Caco-2 (cell line): ENCODE measurements at places on chromosomes 5 and 9.

DNA sequence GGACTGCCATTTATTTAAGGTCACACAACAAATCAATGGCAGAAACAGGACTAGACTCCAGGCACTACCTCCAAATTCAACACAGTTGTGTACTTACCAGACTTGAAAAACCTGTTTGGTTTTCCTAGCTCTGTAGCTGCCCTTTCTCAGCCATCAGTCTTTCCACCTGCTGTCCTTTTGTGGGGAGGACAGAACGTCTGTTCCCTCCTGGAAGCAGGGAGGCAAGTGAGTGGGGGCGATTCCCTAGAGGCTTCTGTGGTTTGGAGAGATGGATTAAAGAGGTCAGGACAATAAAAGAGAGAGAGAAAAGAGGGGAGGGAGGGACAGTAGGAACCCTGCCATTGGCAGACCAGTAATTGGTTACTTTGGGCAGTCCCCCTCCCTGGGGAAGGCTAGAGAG is 14.7 kb downstream of the ASTN2 start:
- DNase-seq: no peak

- DNase-seq: no peak
Measured at GRCh38 chr5:111762895-111763294, 5.9 kb upstream of the NREP start.

DNA sequence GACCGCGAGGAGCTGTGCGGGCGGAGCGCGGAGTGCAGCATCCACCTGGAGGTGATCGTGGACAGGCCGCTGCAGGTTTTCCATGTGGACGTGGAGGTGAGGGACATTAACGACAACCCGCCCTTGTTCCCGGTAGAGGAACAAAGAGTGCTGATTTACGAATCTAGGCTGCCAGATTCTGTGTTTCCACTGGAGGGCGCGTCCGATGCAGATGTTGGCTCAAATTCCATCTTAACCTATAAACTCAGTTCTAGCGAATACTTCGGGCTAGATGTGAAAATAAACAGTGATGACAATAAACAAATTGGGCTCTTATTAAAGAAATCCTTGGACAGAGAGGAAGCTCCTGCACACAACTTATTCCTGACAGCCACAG is 590 bp downstream of the PCDHA6 start:
- DNase-seq: no peak

DNA sequence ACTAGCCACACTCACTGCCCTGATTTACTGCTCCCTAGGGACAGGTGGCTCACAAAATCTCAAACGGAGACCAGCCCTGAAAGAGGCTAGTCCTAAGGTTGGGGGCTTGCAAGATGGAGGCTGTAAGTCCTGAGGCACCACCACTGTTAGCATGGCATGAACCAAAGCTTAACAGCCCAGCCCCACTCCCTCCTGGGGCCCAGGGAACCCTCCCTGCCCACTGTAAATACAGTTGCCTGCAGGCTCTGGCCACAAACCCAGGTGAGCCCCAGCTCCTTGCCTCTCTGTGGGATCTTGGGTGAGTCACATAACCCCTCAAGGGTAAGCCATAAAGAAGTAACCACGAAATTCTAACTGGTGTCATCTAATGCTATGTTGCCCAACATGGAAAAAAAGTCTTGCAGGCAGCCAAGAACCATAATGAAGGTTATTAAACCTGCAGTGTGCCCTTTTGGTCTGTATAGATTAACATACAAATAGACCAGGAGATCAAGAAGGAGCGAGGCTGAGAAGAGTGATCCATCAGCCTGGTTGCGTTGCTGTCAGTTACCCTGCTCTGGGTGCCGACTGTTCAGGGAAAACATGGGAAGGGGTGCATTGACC is 1.7 kb upstream of the POMT1 start:
- DNase-seq: no peak

DNA sequence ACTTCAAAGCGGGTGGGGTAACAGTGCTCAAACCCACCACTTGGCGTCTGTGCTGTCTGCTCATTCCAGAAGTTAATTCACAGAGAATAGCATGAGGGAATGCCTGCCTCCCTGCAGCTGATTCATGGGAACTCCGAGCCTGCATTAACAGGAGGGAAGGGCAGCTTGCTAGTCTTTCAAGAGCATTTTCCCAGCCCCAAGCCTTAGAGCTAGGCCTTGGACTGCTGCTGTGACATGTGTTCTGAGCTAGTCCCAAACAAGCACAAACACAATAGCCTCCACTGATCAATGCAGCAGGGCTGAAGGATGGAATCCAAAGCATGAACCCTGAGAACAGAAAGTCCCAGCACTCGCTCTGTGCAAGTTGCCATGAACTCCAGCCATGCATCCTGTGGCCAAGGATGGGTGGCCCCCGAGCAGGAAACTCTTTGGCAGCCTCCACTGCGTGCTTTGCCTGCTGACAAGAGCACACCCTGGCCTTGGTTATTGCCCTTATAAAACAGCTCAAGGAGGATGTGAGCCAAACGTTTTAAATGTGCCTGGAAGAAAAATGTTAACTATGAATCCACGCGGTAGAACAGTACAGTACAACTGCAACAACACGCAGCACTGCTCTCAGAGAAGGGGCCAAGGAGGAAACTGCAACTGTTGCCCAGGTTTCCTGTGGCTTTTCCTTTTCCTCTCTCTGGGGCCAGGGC is 653.1 kb upstream of the KLF4 start:
- DNase-seq: no peak

DNA sequence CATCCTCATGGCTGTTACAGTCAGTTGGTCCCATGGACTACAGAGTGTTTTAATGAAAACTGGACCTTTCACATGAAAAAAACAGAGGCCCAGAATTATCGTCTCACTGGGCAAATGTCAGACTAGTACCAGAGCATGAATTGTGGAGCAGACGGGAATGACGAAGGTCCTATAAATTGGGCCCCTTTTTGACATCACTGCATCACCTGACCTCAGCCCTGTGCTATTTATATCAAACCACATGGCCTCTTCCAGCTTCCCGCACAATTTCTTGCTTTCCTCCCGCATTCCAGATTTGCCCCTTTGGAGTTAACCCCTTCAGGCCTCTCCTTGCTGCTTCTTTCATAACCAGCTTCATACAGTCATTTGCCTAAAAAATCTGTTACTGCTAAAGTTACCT is 301.7 kb downstream of the ATPSCKMT start:
- no peak for DNase-seq

GRCh38 chr9:36306471-36307306 is 48.4 kb upstream of the GNE start:
- DNase-seq: no peak

DNA sequence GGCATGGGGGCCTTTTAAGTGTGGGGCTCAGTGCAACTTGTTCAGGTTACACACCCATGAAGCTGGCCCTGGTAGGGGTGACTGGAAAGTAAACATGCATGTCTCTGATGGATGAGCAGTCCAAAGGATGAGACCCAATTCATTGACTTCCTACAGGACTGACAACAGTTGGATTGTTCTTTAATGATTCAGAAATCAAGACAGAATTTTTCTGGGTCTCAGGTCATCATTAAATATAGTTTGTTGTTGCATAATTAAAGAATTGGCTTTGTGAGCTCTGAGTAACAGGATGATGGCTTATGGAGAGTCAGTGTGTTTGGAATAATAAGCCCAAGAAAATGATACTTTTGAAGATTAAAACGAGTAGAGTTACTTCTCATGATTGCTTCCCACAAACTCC is 604.2 kb upstream of the CLINT1 start:
- no peak for DNase-seq

GRCh38 chr9:34963552-34963951 is 5.5 kb downstream of the PHF24 start:
- no peak for DNase-seq

GRCh38 chr9:72542917-72543316 is 21.5 kb downstream of the TMC1 start:
- no peak for DNase-seq

DNA sequence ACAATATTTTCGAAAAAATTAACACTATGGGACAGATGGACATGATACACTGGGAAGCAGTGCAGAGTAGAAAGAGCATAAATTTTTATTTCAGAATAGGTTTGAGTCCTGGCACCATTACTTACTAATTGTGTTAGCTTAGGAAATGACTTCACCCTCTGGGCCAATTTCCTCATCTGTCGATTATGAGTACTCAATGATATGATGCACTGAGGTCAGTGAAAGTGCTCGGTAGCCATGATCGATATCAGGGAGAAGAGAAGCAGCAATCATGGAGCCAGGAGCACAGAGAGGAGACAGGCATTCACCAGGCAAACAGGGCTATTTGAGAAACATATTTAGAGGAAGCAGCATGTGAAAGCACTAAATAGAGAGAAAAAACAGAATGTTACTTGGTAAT is 29.4 kb downstream of the NR6A1 start:
- no peak for DNase-seq

DNA sequence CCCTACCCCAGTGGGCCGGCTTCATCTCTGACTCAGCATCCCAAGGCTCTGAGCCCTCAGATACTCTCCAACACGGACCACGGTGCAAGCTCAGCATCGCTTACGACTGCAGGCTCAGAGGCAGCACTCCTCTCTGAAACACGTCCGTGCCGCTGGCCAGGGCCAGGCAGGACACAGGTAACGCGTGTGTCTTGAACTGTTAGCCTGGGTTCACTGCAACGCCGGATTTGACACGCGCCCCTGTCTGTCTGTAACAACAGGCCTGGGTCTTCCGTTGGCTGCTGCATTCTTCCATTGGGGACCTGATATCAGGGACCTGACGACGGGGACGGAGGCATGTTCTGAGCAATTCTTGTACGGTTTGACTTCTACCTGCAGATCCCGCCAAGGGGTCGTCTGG is 6.4 kb downstream of the SLC6A3 start:
- DNase-seq: no peak

GRCh38 chr9:88733651-88734421 is 198.9 kb downstream of the NXNL2 start:
- DNase-seq: no peak

- DNase-seq: no peak
Measured at GRCh38 chr5:8615142-8615858, 746.4 kb downstream of the MTRR start.

GRCh38 chr9:72753266-72753893 is 199.5 kb downstream of the ALDH1A1 start:
- DNase-seq: no peak

GRCh38 chr5:123438902-123439301 is 15.7 kb upstream of the CEP120 start:
- no peak for DNase-seq

DNA sequence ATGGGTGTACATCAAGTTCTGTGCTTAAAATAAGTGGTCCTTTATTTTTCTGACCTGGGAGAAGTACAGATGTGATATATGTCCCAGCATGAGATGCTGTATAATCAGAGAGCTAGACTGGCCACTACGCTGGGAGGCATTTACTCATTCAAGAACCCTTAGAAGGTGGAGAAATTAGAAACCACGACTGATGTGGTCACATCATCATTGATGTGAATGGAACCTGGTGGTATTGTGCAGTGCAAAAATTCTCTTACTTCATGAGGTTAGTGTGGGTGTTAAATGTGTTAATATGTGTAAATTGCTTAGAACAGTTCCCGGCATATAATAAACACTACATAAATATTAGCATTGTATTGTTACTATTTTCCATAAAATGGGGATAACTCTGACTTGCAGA is 69.5 kb upstream of the CKMT2 start:
- DNase-seq: no peak

DNA sequence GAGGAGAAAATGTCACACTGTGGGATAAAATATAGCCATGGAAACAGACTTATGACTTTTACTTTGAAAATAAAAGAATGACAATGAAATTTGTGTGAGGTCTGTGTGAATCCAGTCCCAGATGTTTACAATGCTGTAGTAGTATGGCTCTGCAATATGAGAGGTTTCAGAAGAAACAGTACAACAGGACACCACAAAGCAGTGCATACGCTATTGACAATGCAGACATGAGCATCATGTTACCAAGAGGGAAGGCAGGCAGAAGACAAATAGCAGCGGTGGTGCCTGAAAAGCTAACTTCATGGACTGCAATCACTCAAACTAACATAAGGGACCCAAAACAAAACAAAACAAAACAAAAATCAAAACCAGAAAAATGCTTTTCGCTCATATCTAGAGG is 1.8 kb downstream of the FGF10 start:
- no peak for DNase-seq

- no peak for DNase-seq
Measured at GRCh38 chr9:101176384-101176783, 147.9 kb downstream of the PLPPR1 start.

DNA sequence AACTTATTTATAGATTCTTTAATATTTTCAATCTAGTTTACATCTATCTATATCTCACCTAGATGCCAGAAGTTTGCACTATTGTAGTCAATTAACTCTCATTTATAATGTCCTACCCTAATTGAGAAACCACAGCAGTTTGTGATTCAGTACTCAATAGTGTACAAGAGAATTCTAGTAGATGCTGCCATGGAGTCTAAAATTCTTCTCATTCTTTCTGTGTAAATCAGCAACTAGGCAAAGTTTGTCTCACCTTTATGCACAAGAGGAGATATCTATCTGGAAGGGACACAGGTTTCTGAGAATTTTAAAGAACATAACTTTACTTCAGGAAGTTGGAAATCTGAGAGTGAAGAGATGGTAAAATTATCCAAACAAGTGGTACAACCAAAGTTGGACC is 173.0 kb upstream of the FBXL7 start:
- no peak for DNase-seq

DNA sequence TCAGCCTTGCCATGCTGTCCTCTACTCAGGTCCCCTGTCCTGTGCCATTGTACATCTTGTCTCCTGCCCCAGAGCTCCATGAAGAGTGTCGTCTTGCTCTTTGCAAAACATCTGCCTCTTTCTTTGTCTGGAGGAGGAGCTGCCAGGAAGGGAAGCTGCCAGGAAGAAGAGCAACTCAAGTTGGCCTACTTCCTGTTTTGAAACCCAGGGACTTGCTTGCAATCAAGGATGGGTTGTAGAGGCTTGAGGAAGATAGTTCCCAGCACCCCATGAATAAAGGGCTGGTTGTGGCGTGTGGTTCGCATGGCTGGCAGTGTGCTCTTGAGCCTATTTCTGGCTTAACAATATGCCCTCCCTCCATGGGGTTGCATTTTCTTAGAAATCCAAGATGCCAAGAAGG is 53.0 kb upstream of the CPEB4 start:
- DNase-seq: no peak

GRCh38 chr5:169870211-169870610 is 110.1 kb downstream of the INSYN2B start:
- DNase-seq: no peak

- DNase-seq: no peak
Measured at GRCh38 chr5:10446490-10446889, 4.8 kb downstream of the ROPN1L start.

GRCh38 chr5:777756-778161 is 6.8 kb downstream of the ZDHHC11B start:
- no peak for DNase-seq

DNA sequence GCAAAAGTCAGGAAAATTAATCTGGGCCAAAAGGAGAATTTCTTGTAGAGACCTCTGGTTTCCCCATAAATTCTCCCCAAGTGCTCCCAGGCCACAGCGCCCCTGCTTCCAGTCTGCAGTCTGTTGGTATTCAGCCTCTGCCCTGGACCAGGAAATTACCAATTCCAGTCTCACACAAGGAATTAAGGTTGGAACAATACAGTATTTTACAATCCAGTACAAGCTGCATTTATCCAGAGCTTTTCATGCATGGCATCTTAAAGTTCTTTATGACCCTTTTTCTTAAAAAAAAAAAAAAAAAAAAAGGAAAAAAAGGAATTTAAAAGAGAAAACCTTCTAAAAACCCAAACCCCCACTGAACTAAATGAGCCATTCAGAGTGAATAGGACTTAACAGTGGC is 139.6 kb upstream of the RANBP3L start:
- DNase-seq: no peak
